ENCODE measurements at places on chromosomes 3 and 15.

DNA sequence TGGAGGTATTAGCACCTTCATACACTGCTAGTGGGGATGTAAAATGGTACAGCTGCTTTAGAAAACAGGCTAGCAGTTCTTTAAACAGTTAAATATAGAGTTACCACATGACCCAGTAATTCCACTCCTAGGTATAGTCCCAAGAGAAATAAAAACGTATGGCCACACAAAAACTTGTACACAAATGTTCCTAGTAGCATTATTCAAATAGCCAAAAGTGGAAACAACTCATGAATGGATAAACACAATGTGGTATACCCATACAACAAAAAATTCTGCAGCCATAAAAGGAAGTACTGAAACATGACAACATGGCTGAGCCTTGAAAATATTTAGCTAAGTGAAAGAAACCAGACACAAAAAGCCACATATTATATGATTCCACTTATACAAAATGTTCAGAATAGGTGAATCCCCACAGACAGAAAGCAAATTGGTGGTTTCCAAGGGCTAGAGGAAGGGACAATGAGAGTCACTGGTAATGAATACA lies 40.8 kb upstream of the KLF13 start:
- no peak for DNase-seq

- no peak for DNase-seq
Observed at GRCh38 chr3:67624687-67625086, 29.7 kb downstream of the SUCLG2 start.

DNA sequence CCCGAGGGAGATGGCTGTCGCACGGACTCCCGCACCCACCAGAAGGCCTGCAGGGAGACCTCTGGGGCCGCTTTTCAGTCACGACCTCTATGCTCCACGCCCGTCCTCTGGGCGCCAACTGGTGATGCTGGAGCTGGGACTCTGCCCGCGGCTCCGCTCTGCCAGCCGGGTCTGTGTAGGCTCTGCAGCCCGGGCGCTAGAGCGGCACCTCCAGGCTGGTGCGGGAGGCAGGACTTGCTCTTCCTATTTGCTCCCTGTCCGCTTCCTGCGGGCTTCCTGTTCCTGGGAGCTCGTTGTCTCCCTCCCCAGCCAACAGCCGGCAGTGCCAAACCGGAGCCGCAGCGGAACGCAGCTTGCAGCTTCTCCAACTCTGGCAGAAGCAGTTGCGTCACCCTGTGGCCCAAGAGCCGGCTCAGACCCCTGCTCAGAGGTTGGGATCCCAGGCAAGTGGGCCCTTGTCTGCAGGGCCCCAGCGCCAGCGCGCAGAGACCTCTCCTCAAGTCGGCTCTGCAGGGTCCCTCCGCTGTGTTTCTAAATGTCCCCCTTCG lies 285.9 kb downstream of the XXYLT1 start:
- peak; percentile 30 for DNase-seq

GRCh38 chr3:162738784-162739183 lies 1242.2 kb downstream of the OTOL1 start:
- peak; percentile 12 for DNase-seq

DNA sequence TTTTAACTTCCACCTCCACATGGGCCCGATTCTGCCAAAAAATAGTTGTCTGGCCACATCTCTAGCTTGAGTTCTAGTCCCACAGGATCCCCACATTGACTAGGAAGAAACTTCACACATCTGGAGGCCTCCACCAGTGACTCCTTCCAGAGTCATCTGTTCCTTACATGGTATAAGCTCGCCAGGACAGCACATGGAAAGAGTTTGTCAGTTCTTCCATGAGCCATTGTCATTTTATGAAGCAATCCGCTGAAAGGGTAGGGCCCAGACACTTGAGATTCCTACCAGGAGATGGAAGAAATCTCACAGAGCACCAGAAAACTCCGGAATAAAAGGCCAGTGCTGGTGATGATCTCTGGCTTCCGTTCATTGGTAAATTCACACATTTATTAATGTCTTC lies 350.5 kb upstream of the ICE2 start:
- DNase-seq: peak; percentile 43

DNA sequence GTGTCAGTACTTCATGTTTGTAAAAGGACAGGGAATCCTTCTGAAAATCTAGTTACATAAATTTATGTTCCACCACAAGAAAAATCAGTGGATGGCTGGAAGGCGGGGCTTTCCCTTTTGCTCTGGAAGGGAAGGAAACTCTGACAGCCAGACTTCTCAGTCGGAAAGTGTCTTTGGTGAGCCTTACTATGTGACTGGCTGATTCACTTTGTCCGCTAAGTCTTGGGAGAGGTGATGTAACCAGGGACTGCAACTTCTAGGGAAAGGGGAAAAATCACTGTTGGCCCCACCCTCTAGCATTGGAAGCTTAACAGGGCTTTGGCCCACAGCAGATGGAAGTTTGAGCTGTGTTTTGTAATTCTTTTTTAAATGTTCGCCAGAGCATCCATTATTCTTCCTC lies 281.4 kb upstream of the CTDSPL start:
- no peak for DNase-seq

DNA sequence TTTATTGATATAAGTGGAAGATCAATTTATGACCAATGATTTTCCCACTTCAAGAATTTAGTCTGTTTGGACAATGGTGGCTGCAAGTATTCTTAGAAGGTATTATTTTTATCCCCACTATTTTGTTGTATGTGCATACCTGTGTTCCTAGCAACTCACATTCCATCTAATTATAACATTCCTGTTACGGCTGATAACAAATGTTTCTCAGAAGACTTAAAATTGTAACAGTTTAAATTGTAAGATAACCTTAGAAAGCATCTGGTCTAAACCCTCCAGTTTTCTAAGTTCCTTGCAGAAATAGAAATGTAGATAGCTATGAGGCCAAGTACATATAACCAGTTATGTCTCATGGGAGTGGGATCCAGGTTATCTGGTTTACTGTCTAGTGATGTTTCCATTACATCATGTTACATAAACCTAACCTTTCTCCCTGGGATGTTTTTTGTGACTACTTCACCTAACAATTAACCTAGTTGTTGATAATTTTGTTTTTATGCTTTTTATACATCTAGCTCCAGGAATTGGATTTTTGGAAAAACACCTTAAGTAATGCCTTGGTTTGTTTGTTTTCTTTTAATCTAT lies 11.1 kb upstream of the MFN1 start:
- DNase-seq: no peak

All from HFFc6 (cell line).